ENCODE measurements at places on chromosomes 4 and X.

DNA sequence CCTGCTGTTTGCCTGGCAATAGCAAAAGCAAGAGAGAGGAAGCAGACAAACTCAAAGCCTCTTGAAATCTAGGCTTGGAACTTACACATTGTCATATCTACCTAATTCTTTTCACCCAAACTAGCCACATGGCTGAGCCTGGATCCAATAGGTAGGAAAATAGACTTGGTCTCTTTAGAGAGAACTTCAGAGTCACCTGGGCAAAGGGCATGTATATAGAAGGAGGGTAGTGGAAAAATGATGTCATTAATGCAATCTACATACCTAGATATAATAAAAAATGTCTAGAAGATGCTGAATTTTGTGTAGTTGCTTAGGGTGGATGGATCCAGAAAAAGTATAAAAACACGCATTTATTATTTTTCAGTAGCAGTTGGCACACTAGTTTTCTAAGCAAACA is 237.0 kb upstream of the GEMIN8 start:
- no peak for DNase-seq

GRCh38 chrX:85115252-85115651 is 111.6 kb downstream of the APOOL start:
- DNase-seq, result no peak

DNA sequence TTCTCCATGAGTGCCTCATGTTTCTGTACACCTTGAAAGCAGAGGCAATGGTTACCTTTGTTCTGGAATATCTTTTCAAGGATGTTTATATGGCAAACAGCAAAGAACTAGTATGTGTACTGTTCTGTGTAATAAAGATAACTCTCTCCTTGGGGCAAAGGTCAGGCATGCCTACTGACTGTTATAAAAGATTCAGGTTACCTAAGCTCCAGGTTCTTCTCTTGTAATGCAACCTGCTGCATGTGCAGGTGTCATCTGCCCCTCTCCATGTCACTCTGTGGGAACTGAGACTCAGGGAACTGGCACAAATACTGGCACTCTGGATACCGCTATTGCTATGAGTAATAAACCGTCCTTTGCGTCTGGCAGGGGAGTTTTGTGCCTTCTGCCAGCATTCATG is 5.4 kb upstream of the TRPC3 start:
- no peak for DNase-seq

DNA sequence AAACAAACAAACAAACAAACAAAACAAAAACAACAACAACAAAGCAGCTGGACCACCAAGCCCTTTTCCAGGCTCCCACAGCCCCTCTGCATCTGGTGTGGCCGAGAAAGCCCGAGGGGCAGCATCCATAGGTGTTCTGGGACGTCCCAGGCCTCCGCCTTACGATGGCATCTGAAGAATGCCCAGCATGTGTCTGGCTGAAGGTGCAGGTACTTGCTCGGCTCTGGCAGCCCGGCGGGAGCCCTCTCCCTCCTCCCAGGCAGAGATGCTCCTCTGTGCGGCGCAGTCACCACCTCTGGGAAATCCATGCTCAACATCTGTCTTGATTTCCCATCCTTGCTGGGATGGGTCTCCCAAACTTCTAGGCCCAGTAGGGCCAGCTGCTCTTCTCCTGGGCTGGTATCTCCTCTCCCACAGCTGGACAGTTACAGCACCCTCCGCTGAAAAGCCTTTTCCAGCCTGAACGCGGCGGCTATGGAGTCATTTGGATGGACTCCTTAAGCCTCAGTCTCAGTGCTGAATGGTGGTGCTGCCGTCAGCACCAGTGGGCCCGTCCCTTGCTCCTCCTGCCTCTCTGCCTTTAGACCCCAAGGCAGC is 4.3 kb downstream of the PSAPL1 start:
- DNase-seq, result no peak

DNA sequence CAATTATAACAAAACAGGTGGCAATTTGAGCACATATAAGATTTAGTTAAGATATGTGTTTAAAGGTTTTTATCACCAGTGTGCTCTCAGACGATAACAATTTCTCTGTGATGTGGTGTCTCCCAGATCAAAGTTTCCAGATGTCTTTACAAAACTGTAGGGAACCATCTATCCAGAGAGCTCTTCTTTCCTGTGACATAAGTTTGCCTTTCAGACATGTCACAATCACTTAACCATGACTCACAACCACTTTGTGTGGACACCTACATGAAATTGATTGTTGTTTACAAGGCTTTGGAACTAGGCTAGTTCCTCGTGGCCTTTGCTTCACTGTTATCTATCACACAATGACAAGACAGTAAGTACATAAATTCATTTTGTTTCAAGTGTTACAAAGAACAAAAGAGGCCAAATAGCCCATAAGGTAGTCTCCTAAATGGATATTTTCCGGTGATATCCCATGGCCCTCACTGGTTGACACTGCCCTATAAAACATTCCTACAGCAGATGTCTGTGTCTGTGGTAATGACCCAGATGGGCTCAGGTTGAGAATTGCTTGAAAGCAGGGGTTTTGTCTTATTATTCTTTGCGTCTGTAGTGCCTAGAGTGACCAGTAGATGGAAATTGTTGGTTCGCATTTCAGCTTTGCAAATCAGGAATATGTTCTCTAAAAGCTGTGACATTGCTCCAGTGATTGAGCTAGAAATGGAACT is 297.8 kb upstream of the FAM241A start:
- DNase-seq, result no peak
